ENCODE measurements at places on chromosomes 2 and 18.
A peak's percentile ranks its signal among the peaks of the same experiment; 100 is the strongest.

GRCh38 chr2:202023904-202024266 is 9.8 kb upstream of the FZD7 start:
- no peak for DNase-seq

GRCh38 chr2:44120428-44120827 is 48.2 kb upstream of the PPM1B start:
- DNase-seq = no peak

DNA sequence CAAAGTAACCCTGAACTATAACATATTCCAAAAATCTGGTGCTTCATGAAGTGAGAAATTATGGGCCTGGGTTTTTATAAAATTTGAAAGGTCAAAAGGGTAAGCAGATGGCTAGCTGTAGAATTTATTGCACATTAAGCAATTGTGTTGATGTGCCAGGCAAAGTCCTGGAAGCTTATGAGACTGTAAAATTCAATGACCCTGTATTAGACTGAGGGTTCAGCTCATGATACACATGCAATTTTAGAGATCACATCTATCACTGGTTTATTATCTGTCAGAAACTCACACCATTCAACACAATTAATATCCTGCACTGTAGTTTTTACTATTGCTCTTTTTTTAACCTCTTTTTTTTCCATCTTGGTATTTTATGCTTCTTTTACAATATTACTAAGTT is 1162.6 kb upstream of the SLC39A10 start:
- no peak for DNase-seq

DNA sequence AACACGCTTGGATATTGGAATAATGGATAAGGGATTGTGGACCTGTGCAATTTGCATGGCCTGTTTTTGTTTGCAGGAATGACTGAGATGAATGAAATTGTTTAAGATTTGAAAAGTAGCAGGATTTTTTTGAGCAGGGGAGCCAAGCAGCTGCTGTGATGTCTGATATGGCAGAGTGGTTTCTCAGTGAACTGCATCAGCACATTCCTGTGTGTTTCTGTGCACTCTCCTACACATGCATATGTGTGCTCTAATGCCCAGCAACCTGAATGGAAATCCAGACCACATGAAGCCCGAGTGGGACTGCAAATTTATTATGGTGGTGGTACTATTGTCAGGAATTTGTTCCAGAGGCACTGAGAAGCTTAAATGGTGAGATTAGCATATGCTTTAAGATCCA is 161.7 kb downstream of the PARD3B start:
- no peak for DNase-seq

DNA sequence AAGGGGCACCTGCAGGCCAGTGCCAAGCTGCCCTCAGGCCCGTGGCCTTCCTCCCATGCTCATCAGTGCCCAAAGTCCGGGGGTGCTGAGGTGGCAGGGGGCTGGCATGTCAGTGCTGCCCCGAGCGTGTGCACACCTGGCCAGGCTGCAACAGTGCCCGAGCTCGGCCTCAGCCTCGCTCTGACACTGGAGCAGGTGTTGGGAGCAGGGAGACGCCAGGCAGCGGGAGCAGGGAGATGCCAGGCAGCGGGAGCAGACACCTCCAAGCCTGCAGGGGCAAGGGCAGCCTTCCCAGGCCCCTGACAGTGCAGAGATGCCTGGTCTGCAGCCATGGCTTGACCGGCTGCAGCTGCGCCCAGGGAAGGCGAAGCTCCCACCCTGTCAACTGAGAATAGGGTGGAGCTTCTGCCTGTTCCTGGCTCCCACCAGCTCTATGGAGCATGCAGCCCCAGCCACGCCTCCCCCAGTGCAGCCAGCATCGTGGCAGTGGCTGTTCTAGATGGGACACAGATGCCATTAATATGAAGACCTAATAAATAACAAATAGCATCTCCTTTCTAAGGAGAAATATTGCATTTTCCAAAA is 82.4 kb downstream of the DTNB start:
- no peak for DNase-seq

GRCh38 chr18:31835528-31836133 is 75.0 kb upstream of the SLC25A52 start:
- no peak for DNase-seq

DNA sequence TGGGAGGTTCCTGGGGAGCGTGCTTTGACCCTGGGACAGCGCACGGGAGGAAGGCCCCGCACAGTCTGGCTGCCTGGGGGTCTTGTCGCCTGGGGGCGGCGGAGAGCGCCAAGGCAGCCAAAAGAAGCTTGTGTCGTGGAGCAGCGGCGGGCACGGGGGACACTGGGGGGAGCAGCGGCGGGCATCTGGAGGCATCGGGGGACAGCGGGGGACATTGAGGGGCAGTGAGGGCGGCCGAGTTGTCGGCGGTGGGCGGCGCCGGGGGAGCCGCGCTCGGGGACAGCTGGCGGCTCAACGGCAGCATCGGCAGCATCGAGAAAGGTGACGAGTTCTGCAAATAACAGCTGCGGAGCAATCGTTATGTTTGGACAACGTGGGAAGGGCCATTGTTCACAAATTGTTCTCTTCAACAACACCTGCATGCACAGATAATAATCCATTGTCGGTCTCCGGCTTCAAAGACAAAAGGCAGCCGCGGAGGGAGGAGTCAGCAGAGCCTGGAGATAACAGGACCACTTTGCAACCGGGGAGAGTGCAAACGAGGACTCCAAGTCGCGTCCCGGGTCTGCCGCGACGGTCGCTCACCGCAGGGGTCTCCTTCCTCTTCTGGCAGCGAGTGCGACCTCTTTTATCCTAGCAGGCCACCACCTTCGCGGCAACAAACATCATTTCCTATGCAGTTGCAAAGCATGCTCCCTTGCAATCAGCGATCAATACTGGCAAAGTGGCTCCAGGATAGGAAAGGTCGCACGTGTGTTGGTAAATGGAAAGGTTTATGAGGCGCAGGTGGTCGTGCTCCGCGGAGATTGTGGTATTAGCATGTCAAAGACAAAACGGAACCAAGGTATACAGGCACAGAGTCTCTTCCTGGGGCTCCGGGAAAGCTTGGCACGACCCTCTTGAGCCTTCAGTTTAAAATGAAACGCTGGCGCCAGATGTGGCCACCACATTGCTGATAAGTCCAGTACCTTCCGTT is 132.3 kb upstream of the DLX2 start:
- no peak for DNase-seq

GRCh38 chr18:75130591-75131328 is 78.2 kb downstream of the PTGR3 start:
- DNase-seq = no peak

- no peak for DNase-seq
Observed at GRCh38 chr2:4098137-4098536, 394.8 kb downstream of the DCDC2C start.

- no peak for DNase-seq
Observed at GRCh38 chr2:158478816-158479215, 22.1 kb downstream of the PKP4 start.

DNA sequence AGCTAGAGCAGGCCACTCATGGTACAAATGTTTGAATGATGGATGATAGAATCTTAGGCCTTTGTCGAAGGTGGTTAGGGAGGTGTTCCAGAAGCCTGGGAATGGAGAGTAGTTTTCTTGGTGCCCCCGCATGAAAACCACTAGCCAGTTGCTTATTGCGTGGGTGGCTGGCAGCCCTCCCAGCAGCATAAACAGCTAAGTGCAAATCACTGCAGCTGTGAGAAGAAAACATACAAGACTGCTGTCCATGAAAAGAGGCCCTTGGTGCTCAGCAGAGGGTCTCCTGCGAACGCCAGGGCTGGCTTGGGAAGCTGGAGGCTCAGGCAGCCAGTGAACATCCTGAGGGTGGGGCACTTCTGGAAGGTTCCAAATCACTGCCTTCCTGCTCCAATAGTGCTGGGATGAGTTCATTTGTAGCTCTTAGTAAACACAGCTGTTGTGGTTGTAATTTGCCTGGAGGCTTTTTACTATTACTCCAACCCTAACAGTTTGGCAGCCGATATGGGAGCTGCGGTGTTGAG is 118.8 kb downstream of the MGAT5 start:
- DNase-seq = peak; percentile 77

DNA sequence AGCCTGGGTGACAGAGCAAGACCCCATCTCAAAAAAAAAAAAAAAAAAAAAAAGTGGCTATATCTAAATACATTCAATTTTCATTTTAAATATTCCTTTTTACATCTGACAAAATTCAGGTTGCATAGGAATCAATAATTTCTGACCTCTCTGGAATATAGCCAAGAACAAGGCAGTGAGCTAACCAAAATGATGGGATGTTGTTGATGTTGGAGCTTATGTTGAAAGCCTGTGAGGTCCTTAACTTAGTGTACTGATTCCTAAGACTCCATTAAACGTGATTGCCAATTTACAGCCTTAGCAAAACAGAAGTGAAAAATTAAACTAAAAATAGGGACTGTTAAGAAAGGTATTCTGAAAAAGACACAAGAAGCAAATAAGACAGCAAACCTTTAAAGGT is 109.6 kb downstream of the MEP1B start:
- DNase-seq = no peak

- peak; percentile 66 for DNase-seq
Observed at GRCh38 chr2:84906108-84906899, 848 bp downstream of the TMSB10 start.

DNA sequence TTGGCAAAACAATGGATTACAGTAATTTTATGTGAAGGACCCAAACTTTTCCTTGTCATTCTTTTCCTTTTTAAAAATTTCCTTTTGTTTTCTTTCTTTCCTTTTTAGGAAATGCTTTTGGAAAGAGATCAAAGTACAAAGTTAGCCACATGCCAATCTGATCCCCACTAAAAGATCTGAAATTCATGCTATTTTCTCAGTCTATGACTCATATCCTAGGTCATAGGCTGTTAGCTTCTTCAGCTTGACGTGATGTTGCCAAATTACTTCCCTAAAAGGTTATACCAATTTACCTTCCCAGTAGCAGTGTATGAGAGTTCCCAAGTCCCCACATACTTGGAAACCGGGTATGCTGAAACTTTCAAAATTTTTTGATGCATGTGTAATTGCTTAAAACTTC is 355.3 kb downstream of the INSIG2 start:
- no peak for DNase-seq

DNA sequence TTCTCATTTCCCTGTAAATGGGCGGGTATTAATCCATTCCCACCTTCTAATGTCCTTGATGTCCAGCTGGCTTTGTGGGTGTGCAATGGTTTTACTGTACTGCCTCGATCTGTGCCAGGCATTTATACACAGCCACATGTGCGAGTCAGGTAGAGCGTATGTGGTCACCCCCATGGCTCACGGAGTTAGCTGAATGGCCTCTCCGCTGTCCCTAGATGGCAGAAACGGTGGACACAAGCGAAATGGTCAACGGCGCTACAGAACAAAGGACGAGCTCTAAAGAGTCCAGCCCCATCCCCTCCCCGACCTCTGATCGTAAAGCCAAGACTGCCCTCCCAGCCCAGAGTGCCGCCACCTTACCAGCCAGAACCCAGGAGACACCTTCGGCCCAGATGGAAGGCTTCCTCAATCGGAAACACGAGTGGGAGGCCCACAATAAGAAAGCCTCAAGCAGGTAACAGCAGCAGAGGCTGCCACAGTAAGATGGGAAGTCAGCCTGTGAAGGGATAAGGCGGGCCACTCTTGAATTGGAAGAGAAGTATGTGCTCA is 59.1 kb upstream of the EML6 start:
- no peak for DNase-seq

DNA sequence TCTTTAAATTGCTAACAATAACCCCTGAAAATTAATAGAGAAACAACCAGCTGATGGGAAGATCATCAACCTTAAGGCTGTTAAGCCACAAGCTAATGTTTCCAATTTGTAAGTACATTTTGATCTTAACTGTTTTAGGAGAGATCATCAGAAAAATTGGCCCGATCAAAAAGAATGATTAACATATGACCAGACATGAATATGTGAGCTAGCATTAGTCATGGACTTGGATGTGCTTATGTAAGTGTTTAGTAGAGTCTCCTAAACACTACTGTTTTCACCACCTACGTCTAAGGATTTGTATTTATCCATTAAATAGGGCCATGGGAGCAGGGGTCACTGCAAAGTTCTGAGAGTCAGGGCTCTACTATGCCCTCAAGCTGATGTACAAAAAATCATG is 4.3 kb downstream of the LMAN1 start:
- DNase-seq = no peak

- no peak for DNase-seq
Observed at GRCh38 chr2:88137833-88138232, 10.0 kb upstream of the FABP1 start.

DNA sequence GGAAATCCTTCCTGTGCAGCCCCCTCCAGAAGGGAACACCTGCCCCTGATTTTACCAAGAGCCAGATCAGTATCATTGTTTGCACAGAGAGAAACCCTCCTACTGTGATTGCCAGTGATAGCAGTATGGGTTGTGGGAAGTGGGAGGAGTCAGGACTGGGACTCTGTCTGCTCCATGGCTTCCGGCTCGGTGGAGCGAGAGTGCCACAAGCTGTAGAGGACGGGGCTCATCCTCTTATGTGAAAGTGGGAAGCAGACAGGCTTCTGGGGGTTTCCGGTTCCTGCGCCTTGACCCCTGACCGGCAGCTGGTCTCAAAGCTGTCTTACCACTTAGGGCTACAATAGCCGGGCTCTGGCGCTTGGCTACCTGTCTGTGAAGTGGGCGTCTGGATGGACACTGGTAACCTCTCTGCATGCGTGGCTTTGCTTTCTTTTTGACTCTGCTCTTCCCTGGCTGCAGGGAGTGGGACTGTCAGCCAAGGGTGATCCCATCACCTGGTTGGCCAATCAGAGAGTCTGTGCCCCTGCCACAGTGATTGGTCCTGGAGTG is 79.7 kb downstream of the BCL2L11 start:
- DNase-seq = no peak

DNA sequence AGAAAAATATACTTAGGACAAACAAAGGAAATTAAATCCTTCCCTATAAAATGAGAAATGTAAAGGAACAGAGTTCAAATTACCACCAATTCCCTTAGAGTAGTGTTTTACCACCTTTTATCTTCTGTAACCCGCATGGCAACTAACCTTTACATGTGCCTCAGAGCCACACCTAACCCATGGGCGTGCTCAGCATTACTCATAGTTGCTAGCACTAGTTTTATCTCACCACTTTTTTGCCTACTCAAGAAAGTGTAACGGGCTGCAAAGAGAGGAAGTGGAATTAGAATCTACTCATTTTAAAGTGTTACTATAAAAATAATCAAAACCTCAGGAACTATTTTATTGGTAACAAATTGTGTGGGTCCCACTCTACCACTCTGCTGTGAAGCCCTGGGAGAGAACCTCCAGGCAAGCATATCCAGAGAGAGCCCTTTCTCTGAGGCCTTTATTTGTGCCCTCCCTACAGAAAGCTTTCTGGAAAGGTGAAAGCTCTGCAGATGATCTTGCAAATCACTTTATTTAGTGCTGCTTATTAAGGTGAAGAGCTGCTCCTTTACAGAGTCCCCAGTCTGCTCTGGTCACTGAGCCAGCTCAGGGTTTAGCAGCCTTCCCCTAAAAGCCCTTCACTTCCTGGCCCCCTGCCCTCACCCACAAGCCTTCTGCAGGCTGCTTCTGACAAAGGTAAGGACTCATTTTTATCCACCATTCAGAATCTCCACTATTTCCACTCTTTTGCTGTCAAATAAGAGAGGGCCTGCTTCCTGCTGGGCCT is 98.8 kb downstream of the TRABD2A start:
- DNase-seq = no peak

DNA sequence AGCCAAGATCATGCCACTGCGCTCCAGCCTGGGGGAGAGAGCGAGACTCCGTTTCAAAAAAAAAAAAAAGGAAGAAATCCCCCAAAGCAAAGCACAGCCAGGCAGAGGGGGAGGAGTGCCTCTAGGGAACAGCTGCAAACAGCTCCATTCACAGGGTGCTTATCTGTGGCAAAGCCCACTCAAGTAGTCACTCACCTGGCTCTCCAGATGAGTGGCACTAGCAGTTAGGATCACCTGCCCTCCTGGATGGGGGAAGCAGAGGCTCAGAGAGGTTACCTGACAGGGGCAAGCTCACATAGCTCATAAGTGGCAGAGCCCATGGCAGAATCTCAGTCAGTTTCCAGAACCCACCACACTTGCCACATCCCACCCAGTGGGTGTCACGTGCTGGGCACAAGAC is 30.3 kb downstream of the TFCP2L1 start:
- no peak for DNase-seq
